ENCODE measurements at places on chromosomes 7 and 10.

DNA sequence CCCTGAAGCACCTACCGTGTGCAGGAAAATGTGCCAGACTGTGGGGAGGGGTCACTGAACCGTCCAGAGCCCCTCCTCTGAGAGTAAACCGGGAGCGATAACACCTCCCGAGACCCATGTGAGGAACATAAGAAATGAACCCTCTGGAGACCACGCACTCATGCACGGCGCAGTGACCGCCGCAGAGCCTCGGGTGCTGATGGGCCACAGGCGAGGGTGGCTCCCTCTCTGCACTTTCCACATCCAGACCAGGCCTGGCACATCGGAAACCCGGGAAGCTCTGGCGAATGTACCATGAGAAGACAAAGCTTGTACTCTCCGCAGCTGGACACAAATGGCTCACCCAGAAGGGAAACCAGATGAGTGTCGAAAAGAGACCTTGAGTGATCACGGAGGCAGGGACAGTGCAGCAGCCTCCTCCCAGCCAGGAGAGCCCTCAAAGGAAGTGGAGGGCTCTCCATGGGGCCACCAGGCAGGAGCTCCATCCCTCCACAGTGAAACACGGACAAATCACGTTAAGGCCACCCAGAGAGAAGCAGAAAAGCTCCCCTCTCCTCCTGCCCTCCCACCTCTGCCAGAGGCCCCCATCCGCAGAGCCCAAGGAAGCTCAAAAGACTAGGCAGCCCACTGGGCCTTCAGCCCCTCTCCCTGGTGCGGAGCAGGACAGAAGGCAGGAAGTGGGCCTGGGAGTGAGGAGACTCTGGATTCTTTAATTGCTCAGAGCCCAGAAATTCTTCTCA lies 178.1 kb upstream of the PPP2R2D start:
- DNase-seq: no peak

- no peak for DNase-seq
Observed at GRCh38 chr10:48600645-48601505, 4.0 kb downstream of the ARHGAP22 start.

- no peak for DNase-seq
Observed at GRCh38 chr10:21199501-21199900, 302.4 kb upstream of the NEBL start.

DNA sequence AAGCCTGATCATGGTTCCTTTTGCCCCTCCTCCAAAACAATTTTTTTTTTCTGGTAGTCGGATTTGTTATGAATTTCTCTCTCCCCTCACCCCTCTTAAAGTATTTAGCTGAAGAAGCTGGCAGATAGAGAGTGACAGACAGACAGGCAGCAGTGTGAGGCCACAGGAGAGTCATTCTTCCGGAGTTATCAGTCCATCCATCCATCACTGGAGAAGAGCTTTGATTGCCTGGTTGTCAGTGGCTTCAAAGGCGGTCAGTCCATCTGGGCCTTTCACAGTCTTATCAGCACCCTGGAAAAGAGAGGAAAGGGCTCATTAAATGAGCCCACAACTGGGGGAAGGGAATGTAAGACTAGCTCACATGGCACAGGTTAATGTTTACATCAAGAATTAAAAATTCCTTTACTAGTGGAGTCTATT lies 47.4 kb downstream of the MTPN start:
- DNase-seq: no peak

- DNase-seq: no peak
Observed at GRCh38 chr10:112811741-112812551, 138.1 kb upstream of the TCF7L2 start.

DNA sequence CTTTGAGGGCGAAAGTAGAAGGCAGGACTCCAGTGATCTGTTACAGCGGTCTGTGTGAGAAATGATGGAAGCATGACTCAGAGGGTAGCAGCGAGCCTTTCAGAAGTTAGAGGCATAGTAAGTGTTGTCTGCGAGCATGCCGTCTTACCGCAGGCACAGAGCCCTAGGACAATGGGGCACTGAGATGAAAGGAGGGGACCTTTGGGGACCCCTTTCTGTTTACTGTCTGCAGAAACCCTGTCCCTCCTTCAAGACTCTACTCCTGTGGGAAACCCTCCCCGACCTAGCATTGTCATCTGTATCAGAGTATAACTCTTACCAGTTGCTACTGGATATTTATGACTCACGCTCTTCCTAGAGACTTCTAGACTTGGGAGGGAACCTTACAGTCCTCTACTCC lies 87.2 kb upstream of the AGK start:
- DNase-seq: no peak

DNA sequence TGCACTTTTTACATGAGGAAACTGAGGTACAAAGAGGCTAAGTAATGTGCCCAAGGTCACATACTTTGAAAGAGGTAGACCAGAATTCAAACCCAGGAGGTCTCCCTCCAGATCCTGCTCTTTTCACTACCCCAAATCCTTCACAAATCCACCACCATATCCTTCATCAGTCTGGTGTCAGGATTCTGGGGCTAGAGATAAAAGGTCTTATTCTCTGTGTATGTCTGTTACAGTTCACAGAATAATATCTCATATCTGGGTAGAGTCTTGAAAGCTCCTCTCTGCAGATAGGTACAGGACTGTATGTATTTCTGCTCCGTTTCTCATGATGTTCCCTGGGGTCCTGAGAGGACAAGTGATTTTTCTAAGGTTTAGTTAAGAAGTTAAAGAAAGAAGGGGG lies 4.9 kb downstream of the PIK3CG start:
- DNase-seq: no peak

DNA sequence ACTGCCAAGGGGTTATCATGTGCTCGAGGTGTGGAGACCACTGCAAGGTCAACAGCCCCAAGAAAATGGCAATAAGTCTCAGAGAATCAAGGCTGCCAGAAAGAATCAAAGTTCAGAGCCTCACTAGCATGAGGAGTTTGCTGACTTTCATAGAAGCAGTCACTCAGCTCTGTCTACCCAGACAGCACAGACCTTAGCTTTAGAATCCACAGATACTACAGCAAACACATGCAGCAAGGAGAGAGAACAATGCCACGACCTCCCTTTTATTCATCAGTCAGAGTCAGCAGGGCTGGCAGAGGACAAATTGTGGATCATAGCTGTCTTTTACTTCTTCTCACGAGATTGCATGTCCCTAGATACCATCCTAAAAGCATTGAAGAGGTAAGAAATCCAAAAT lies 121.3 kb downstream of the MBL2 start:
- DNase-seq: no peak
